NCI-H1436 treated with DMSO at 0.1 percent for 48 hours (cell line): ENCODE measurements at places on chromosomes 5 and 9.

- no peak for DNase-seq
Observed at GRCh38 chr9:126619361-126620135, 5.8 kb downstream of the LMX1B start.

DNA sequence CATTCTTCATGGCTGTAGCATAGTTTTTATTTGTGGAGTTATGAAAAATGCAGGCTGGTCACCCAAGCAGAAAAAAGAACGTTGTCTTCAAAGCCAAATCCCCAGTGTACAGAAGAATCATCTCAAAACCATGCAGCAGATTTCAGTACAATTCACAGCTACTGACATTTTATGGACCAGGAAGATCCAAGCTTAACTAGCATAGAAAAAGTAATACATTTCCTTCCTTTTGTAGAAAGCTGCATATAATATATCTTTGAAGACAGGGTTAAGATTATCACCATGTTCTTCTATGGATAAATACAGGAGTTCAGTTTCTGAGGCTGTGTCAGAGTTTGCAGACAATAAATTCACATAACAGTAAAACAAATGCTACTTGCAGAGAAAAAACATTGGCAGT lies 1054.8 kb upstream of the C9orf72 start:
- DNase-seq = no peak

- DNase-seq = no peak
Observed at GRCh38 chr5:139426203-139426885, 13.0 kb downstream of the DNAJC18 start.

DNA sequence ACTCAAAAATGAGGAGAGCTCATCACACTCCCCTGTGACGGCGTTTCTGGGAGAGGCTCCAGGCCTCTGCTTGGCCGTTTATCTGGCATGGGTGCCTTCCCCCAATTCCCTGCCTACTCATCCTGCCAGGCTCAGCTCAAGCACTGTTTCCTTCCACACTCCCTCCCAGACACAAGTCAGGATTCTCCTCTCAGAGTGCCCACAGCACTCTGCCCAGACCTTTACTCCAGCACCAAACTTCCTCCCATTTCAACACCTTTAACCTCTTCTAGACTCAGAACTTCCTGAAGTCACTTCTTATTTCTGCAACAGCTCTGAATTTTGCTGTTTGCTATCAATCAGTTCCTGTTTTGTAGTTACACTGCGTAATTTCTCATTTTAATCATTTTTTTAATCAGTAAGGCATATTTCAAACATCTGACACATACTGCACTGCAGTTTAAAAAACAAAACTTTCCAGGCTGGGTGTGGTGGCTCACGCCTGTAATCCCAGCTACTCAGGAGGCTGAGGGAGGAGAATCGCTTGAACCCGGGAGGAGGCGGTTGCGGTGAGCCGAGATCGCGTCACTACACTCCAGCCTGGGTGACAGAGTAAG lies 16.0 kb downstream of the TRMO start:
- no peak for DNase-seq

GRCh38 chr5:134905246-134905996 lies 490 bp downstream of the PCBD2 start:
- DNase-seq = no peak

- no peak for DNase-seq
Observed at GRCh38 chr5:133220851-133221674, 169.2 kb downstream of the HSPA4 start.

GRCh38 chr9:13397220-13397619 lies 117.7 kb upstream of the MPDZ start:
- DNase-seq = no peak

DNA sequence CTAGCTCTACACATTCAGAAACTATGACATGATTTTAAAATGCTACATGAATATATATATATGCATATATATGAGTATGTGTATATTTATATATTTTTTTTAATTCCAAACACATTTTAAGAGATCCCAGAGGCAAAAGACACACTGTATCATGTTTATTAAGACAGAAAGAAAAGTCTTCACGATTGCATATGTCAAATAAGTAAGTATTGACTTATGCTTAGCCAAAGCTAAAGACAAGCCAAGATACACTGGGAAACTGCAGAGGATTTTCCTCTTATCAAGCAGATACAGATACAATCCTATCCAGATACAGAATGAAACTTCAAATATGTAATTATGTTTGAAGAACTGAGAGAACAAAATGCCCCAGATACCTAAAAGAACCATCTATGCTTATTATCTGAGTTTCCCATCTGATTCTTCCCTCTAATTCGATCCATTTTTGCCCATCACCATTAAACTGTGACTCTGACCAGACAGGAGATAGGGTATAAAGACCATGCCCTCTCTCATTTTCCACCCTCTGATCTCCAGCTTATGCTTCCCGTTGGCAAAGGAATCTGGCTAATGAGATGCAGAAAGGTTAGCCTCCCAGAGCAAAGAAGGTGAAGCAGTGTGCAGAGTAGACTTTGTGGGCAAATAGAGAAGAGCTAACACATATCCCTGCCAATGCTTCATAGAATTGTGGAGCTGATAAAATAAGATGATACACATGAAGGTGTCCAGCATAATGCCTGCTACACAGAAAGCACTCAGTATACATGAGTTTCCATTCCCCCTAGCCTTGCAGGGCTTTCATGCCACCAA lies 131.0 kb upstream of the TARS1 start:
- no peak for DNase-seq

GRCh38 chr5:169347786-169348185 lies 46.8 kb upstream of the SLIT3 start:
- no peak for DNase-seq

- no peak for DNase-seq
Observed at GRCh38 chr5:61251874-61252642, 80.0 kb upstream of the ZSWIM6 start.

DNA sequence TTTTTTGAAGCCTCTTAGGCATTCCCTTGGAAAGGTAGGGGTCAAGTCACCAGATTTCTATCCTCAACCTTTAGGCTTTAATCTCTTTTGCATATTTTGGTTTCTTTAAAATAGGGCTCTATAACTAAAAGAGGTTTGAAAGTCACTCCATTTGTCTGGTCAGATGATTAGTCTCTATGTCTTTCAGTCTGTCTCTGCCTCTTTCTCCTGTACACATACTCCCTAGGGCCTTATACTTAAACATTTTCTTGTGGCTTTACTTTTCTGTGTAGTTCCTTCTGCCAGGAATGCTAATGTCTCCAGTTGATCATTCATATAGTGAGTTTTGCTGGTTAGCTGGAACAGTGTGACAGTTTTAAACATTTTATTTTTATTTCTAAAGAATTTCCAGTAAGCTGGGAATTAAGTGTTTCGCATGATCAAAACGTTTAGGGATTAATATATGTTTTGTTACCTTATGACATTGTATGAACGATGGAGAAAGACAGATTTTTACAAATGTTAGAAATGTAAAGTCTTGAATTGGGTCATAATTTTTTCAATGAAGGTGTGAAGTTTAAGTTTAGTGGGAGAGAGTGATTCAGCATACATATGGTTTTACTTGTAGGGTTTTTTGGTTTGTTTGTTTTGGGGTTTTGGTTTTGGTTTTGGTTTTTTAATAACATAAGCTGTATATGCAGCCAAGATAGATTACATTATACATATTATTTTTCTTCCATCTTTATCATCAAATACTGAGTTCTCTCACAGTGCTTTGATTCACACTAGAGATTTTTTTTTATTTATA lies 90.6 kb downstream of the ZCCHC7 start:
- DNase-seq = no peak

DNA sequence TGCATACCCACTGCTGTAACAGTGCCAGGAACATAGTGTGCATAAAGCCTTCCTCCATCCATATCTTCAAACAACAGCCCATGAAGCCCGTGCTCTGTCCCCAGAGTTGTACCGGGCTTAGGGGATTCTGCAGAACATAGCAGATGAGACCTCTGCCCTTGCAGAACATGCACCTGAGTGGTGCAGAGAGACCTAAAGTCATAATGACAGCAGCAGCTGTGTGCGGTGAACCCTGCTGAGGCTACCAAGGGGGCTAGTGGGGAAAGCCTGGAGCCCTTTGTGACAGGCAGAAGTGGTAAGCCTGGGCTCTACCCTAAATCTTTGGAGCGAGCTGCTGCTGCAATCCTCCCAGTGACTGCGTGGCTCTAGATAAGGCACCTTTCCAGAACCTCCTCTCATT lies 32.2 kb upstream of the BRD3 start:
- no peak for DNase-seq

DNA sequence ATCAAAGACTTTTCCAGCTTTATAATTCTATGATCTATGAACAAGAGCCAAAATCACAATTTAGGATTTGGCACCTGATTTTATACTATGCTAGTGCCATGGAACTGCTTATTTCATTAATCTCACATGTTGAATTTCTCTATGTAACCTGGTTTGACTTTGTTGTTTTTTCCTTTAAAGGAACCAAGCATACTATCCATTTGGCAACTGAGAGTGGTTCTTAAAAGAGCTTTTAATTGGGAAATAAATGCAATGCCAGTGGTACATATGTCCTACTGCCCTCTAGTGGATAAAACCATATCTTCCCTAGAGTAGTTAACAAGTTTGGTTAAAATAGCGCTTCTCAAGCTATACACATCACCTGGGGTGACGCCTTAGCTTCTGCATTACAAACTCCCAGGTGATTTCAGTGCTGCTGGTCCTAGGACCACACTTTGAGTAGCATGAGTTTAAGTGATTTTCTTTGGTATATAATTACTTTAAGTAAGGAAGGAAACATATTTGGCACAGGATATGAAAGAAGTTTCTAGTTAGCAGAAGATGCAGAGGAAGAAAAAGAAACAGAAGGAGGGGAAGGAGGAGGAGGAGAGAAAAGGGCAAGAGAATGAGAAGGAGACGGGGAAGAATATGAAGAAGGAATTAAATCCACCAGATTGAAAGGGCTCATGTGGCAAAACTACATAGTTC lies 56.8 kb downstream of the FGF10 start:
- no peak for DNase-seq

DNA sequence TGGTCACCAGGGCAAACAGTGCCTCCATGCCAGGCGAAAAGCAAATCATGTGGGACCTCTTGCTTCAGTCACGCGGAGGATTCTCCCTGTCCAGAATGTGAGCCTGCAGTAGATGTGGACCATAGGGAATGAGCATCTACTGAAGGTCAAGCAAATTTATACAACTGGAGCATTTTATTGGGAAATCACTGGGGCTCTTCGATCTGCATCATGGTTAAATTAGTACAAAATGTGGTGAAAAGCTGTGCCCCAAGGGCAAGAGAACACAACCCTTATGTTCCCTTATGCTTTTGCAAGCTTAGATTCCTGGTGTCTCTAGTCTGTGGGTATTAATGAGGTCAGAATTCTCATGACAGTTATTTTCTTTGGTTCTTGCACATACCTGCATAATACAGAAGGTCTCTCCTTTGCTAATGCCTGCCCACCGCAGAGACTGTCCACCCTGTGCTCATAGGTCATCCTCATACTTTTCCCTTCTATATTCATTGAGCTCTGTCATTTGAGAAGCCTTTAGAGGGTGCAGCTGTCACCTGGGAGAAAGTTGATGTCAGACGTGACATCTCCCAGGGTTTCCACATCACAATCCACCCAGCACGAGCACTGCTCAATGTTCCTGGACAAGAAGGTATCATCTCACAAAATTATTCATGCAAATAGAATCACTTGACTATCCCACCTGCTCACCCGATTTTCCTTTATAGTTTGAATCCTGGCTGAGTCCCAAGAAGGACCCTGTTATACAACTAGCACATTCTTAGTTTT lies 111.7 kb downstream of the NXNL2 start:
- DNase-seq = no peak

GRCh38 chr5:74500110-74500917 lies 140.2 kb downstream of the ENC1 start:
- DNase-seq = no peak

DNA sequence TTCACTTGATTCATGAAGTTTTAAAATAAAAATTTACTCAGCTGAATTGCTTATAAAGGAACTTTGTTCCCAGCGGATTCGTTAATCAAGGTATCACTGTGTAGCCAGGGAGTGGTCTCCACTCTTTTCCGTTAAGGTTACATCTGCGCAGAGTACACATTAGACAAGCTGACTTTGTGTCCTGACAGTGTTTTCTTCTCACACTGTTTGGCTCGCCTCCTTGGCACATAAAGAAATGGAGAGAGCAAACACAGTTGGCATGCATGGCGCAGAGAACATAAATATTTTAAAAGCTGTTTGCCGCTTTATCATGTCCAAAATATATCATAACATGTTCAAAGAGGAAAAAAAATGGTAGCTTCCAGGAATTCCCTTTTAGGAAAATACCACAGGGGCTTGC lies 153.2 kb downstream of the EDIL3 start:
- no peak for DNase-seq

- no peak for DNase-seq
Observed at GRCh38 chr9:16363916-16364315, 506.6 kb downstream of the BNC2 start.

- no peak for DNase-seq
Observed at GRCh38 chr5:134113902-134114875, at the start of gene TCF7. Gene TCF7, plus strand, starts transcription at chr5:134114681. Its CDS starts 226 bp downstream, at chr5:134114907.

DNA sequence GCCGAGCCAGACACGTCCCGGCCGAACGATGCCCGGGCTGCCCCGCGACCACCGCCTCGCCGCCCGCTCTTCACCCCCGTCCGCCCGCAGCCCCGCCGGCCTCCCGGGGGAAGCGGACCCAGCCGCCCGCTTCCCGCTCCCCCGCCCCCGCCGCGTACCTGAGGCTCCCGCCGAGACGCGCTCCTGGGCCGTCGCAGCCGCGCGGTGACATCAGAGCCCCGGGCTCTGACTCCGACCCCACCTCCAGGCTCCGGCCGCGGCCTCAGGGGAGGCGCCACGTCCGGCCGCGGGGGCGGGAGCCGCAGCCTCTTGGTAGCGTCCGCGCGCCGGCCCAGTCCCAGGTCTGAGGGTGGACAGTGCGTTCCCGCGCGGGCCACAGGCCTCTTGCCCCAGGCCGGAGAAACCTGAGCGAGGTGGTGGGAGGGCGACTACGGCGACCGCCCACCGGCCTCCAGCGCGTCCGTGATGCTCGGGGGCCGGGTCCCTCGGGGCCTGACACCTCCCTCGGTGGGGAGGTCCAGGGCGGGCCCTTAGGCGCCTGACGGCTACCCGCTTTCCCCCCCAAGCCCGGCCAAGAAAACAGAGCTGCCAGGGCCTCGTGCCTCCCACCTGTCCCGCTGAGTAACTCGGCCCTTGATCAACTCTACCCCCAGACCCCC lies at the start of gene SHROOM1:
SHROOM1 (minus strand) TSS at position 212 of the 659 bp plus-strand sequence. CDS start 4,507 bp downstream, outside the sequence.
- DNase-seq = no peak

- DNase-seq = no peak
Observed at GRCh38 chr5:38825494-38825893, 20.3 kb upstream of the OSMR start.

DNA sequence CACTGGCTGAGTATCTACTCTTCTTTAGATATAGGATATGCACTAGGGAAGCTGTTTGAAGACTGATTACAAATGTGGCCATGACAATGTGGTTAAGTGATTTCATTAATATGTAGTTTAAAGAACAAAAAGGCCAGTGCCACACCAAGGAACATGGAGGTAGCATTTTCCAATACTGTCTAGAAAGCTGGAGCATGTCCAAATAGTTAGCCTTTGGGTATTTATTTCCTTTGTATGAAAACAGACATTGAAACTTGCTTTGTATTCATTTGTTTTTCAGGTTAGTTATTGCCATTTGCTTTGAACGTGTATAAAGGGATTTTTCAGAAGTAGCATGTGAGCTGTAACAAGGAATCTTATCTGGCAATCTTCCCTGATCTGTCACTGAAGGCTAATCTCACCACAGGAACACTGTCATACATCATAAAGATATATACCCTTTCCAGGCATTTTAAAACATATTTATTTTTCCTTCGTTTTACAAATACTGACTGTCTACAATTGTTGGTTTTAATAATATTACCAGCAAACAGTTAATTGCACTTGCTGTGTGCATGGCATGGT lies 93.4 kb downstream of the PLPPR1 start:
- DNase-seq = no peak
